SK-N-MC (cell line): ENCODE measurements at places on chromosomes 1 and 21.

DNA sequence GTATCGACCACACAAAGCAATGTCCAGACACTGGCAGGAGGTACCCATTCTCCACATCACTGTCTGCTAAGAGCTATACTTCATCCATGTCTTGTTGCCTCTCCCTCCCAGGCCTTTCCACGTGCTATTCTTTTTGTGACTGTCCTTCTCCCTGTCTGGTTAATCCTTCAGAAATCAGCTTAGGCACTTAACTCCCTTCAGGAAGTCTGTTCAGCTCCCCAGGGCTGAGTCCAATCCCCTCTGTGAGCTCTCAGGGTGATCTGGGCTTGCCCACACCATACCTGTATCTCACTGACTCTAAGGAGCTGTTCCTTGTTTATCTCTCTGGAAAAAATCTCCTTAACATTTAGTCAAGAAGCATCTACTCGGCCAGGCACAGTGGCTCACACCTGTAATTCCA, 69.4 kb downstream of the NID1 start:
- no peak for DNase-seq

GRCh38 chr1:240820816-240821215, 208.9 kb upstream of the GREM2 start:
- DNase-seq: no peak

GRCh38 chr1:101122452-101123166, 97.0 kb upstream of the DPH5 start:
- DNase-seq: no peak

- no peak for DNase-seq
Measured at GRCh38 chr1:94279462-94279861, 42.1 kb upstream of the ARHGAP29 start.
